Fibroblast of skin of left biceps (primary cell): ENCODE measurements at places on chromosomes 7 and 10.

- DNase-seq, result no peak
Measured at GRCh38 chr10:90751107-90751997, 106.5 kb downstream of the HTR7 start.

DNA sequence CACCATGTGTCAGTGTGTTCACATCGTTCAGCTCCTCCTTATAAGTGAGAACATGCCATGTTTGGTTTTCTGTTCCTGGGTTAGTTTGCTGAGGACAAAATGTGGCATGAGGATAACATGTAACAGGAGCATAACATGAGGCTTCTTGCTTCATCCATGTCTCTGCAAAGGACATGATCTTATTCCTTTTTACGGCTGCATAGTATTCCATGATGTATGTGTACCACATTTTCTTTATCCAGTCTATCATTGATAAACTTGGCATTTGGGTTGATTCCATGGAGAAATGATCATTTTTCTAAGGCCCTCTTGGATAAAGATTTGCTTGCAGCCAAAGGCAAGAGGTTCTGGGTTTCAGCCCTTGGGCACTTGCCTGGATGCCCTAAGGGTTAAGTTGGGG, 128.5 kb upstream of the ZEB1 start:
- DNase-seq, result no peak

DNA sequence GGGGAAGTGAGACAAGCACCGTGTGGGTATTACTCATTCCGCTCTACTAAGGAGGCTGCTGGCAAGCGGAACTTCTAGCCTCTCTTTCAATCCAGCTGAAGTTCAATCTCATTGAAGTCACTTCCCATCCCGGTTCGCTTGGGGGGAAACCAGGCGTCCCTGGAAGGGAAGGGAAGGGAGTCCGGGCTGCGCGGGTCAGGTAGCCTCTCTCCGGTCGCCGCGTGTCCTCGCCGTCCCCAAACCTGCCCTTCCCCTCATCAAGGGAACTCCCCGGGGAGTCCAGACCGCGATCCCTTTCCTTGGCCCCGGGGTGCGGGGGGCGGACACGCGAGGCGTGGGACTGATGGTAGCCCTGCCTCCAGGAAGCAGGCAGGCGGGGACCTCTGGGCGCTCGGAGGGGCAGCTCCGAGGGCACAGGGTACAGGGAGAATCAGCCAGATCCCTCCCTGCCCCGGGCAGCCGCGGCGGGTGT, 598 bp upstream of the ZEB1 start:
- no peak for DNase-seq

GRCh38 chr7:112930787-112931186, 140.6 kb upstream of the TMEM168 start:
- DNase-seq, result peak; percentile 51

- no peak for DNase-seq
Measured at GRCh38 chr7:85322252-85322651, 135.4 kb upstream of the SEMA3D start.

GRCh38 chr10:104036518-104037260, 49.0 kb downstream of the COL17A1 start:
- DNase-seq, result no peak

DNA sequence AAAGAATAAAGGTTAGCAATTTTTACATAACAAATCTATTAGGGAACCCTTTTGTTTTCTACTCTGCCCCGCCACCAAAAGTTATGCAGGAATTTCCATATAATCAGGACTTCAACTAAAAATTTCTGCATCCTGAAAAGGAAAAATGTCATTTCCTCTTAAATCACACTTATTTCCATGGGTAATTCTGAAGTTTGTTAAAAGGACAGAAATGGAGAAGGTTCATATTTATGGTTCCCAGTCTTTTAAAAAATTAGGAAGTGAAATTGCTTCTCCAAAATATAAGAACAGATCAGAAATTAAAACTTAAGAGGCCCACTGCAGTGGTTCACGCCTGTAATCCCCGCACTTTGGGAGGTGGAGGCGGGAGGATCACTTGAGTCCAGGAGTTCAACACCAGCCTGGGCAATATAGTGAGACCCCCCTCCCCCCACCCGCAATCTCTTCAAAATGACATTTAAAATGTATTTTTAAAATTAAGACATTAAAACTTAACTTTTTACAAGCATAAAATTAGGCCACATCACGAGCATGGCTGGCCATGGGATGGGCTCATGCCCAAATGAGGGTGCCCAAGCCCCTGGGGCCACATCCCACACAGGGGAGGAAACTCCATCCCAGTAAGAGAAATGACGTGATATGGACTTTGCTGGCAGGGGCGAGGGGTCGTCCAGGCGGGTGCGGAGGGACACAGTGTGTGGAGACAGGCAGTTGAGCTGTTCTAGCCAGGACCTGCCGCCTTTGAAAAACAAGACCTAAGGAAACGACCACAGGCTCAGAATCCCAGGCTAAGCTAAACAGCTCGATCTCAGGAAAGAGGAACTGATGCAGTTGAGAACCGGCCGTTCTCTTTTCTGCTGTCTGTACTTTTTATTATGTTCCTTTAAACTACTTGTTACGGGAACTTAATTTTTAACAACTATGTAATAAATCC, 51.3 kb upstream of the NFE2L3 start:
- DNase-seq, result no peak

DNA sequence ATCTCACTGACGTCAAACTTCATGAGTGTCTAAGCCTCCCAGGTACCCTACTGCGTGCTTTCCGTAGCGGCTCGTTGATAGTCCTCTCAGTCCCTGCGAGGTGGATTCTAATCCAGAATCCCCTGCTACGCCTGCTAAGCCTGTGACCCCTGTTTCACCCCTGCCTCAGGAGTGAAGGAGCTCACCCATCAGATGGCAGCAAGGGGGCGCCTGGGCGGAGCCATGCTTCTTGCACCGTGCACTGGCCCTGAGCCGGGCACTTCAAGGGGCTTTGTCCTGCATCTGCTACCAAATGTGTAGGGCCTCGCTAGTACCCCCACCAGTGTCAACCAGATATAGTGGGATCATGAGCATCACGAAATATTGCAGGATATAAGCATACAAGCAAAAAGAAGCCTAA, 918 bp upstream of the STRA8 start:
- DNase-seq, result no peak

DNA sequence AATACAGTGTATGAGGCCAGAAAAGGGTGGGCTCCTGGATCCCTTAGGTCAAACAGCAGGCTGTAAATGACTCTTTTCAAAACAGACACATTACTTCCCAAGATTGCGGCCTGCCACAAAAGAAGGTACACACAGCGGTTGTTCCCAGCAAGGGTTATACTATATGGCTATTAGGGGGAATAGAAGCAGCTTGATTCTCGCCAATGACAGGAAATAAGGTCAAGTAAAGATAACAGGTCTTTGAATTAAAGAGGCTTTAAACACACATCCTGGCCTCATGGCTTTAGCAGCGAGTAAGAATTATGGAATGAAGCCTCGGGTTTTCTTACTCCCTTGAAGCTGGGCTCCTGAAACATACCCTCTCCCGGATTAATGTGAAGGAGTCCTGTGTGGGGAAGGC, 58.3 kb downstream of the CYP26A1 start:
- no peak for DNase-seq

DNA sequence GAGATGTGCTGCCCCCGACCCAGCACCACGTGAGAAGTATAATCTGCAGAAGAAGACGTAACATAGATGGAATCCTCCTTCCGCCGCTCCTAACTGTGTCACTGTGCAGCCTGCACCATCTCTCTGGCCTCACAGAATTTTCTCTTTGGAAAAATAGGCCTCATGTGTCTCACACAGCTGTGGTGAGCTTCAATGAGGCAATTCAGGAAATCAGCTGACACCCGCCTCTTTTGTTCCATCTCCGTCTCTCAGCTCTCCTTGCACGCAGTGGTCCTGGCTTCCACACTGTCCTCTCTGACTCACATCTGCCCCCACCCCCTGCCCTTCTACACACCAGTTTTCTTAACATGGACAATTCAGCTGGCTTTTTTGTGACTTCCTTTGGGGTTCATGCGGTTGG, 7.2 kb downstream of the C10orf90 start:
- DNase-seq, result peak; percentile 64

DNA sequence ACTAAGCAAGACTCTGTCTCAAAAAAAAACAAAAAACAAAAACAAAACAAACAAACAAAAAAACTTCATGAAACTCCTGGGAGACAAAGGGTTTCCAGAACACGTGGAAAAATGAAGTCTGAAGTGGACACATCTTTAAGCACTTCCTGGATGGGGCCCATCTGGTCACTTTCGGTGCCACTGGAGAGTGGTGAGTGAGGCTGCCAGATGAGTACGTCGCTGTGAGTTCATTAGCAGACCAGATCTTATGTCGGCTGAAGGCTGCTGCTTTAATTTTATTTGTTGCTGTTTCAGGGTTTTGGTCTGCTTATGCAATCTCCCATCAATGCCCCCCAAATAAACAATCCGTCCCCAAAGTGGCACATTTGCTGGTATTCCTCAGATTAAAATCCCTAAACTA, 64.4 kb downstream of the NPTX2 start:
- no peak for DNase-seq

DNA sequence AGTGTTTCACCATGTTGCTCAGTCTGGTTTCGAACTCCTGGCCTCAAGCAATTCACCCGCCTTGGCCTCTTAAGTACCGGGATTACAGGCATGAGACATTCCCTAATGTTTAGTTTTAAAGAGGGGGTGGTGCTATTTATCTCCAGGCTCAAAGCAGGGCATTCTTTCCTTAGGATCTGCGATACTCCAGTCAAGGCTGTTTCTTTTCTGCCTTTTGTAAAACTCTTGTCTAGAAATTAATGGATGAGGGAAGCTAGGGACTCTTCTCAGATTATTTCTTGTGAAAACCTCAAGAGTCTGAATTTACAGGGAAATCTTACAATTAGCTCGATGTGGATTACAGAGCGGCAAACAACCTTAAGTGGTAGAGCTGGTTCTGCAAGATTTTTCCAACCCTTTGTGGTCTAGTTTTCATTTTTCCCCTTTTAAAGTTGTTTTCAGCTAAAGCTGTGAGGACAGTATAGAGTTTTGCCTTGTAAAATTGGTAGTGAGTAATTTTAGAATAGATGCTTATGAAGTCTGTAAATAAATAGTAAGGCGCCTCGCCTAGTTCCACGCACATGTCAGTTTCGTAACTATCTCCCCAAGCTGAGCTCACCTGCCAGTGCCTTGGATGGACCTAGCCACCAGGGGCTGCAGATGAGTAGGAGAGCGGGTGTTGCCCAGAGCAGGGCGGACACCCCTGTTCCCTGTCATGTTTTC, 53.1 kb downstream of the CUX1 start:
- DNase-seq, result no peak

DNA sequence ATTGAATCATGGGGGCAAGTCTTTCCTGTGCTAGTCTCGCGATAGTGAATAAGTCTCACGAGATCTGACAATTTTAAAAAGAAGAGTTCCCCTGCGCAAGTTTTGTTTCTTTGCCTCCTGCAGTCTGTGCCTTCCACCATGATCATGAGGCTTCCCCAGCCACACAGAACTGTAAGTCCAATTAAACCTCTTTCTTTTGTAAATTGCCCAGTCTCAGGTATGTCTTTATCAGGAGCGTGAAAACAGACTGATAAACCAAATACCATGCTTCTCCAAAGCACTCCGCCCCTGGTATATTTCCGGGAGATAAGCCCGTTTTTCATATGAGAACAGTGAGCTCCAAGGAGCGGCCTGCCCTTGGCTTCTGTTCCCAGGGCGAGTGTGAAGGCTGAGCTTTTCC, 118.9 kb downstream of the EVX1 start:
- DNase-seq, result no peak

GRCh38 chr7:137835486-137836112, 11.2 kb downstream of the DGKI start:
- no peak for DNase-seq

- no peak for DNase-seq
Measured at GRCh38 chr7:2040893-2041270, 191.9 kb downstream of the MAD1L1 start.

- no peak for DNase-seq
Measured at GRCh38 chr10:77359287-77359691, 278.3 kb downstream of the KCNMA1 start.

- DNase-seq, result no peak
Measured at GRCh38 chr10:75538144-75538543, 106.7 kb downstream of the LRMDA start.

GRCh38 chr10:96529634-96530279, 16.0 kb upstream of the TLL2 start:
- no peak for DNase-seq

- no peak for DNase-seq
Measured at GRCh38 chr10:56583316-56583715, 222.3 kb upstream of the ZWINT start.

DNA sequence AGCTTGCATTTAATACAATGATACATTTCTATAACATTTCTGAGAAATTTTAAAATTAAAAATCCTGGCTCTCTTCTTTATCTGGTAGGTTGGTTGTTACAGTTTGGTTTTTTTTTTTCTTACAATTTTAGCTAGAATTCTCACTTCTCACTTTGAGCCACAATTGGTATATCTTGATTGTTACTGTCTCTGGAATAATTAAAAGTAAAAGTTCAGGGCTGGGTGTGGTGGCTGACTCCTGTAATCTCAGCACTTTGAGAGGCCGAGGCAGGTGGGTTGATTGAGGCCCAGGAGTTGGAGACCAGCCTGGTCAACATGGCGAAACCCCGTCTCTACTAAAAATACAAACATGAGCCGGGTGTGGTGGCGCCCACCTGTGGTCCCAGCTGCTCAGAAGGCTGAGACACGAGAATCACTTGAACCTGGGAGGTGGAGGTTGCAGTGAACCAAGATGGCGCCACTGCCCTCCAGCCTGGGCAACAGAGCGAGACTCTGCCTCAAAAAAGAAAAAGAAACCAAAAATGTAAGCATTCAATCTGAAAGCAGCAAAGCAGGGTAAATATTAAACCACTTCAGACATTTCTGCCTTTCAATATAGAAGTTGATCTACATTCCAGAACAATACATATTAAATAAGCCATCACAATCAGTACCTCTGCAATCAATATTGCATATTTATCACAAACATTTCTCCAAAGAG, 88.6 kb upstream of the PFKP start:
- DNase-seq, result no peak

GRCh38 chr10:522350-522749, 167.1 kb downstream of the DIP2C start:
- no peak for DNase-seq

- DNase-seq, result no peak
Measured at GRCh38 chr7:98913026-98913425, 34.7 kb downstream of the TRRAP start.

DNA sequence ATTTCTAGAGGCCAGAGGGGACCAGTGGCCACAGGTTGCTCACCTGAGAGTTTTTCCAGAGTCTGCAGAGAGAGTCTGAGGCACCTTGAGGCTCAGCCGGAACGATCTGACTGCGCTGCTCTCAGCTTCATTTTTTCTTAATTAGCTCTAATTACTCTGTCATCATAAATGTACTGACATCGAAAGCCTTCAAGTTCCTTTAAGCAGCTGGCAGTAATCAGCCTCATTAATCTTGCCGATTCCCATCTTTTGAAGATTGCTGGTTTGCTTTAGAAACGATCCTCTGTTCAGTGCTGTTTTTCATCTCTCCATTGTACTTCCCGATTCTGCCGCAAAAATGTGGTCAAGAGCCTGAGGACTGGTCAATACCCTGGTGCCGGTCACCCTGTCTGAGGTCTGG, 454.7 kb downstream of the TYW1 start:
- no peak for DNase-seq

DNA sequence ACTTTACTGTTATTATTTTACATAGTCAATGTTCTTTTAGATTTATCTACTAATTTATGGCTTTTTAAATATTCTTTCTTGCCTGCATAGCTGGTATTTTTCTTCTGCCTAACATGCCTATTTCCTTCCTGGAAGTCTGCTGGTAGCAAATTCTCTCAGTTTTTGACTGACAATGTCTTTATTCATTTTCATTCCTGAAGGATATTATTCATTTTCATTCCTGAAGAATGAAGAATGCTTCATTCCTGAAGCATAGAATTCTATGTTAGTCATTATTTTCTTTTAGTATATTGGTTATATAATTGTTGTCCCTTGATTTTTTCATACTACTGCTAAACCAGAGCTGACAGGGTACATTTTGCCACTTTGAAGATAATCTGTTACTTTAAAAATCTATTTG, 41.8 kb downstream of the TMEM168 start:
- no peak for DNase-seq
